ENCODE measurements at places on chromosomes 5 and 9. TPM values are rescaled to one million over a fixed set of nuclear protein-coding genes. Genes with fewer than 3 reads are reported as not detected.

DNA sequence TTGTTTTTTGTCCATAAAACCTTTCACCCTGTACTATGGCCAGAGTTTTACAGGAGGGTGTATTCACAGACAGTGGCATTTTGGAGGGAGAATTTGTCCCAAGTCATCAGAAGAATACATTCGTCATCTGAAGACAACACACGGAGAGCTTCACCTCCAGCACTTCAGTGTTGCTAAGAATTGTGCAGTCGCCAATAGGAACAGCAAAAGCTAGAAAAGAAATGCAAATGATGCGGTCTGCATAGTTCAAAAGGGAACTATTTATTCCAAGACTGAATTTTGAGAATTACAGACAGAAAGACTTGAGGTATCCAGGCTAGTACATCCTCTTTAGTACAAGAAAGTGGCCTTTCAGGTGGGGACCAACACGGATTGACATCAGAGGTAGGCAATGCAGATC is 399.2 kb upstream of the KIF2A start:
- DNase-seq = no peak

DNA sequence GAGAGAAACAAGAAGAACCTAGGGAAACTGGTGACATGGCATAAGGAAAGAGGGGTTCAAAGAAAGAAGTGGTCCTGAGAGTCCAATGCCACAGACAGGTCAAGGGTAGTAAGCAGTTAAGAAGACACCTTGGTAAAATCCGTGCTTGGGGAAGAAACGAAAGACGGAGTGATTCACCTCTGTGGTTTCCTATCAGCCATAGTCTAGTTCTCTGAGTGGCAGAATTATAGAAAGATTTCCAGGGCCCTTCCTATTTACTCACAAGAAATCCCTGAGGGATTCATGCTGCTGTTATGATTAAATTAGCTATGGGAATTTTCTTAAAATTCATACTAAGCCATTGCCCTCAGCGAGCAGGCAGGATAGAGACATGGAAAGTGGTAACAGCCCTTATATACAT is 31.7 kb downstream of the IL33 start:
- peak; percentile 26 for DNase-seq

DNA sequence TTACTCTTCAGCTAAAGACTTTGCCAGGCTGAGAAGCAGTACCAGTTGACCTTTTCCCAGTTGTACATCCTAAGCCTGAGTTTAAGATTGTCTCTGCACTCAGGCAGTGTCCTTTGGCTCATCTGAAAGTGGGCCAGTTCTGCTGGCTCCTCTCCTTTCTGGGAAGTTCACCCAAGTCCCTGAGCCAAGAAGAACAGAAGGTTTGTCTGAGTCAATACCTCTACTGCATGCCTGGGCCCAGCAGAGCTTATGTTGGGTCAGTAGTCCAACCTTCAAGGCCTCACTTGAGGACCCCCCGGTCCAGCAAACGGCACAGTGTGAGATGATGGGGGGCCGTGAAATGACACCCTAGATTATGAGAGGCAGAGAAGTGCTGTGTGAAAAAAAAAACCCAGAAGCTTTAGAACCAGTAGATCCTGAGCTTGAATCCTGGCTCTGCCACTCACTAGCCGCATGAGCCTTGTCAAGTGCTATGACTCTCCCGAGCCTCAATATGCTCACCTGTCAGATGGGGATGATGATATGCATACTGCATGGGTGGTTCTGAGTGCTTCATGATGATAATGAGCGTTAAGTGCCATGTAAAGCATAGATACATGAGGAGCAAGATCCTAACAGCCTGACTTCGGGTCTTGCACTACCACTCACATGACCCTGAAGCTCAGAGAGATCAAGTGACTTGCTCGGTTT is 156.0 kb downstream of the MACROH2A1 start:
- DNase-seq = peak; percentile 35

DNA sequence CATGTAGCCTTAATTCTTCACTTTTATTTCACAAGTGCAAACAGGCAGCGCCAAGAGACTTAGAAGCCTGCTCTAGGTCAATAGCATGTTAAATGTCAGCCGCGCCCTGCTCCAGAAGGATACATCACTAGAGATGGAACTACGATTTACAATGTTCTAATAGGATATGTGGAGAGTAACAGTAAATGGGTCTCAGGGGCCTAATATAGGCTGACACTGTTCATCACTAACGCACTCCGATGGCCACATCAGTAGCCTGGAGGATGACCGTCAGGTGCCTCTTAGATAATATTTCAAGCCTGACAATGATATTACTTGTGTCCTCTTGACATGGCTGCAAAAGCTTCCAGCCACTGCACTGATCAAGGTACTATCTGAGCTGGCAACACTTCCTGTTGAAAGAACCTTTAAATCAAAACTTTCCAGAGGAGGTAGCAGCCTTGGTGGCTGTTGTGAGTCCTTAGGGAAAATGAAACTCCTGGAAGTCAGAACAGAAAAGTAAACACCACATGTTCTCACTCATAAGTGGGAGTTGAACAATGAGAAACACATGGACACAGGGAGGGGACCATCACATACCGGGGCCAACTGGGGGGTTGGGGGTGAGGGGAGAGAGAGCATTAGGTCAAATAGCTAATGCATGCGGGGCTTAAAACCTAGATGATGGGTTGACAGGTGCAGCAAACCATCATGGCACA is 35.0 kb downstream of the PTTG1 start:
- no peak for DNase-seq

- peak; percentile 19 for DNase-seq
Measured at GRCh38 chr5:151923866-151924476, 680 bp downstream of the GLRA1 start.

The CCDC180 gene
- not detected for total RNA-seq

GRCh38 chr9:133057006-133057405 is 4.8 kb upstream of the CEL start:
- DNase-seq = no peak

- DNase-seq = no peak
Measured at GRCh38 chr5:76775921-76776320, 42.9 kb upstream of the F2RL1 start.

The ARL14EPL gene
- 0.40 TPM for total RNA-seq

The C5orf58 gene
- total RNA-seq = not detected

- DNase-seq = no peak
Measured at GRCh38 chr9:133968428-133968827, 23.7 kb downstream of the VAV2 start.

The LHFPL2 gene
- 97.3 TPM for total RNA-seq

DNA sequence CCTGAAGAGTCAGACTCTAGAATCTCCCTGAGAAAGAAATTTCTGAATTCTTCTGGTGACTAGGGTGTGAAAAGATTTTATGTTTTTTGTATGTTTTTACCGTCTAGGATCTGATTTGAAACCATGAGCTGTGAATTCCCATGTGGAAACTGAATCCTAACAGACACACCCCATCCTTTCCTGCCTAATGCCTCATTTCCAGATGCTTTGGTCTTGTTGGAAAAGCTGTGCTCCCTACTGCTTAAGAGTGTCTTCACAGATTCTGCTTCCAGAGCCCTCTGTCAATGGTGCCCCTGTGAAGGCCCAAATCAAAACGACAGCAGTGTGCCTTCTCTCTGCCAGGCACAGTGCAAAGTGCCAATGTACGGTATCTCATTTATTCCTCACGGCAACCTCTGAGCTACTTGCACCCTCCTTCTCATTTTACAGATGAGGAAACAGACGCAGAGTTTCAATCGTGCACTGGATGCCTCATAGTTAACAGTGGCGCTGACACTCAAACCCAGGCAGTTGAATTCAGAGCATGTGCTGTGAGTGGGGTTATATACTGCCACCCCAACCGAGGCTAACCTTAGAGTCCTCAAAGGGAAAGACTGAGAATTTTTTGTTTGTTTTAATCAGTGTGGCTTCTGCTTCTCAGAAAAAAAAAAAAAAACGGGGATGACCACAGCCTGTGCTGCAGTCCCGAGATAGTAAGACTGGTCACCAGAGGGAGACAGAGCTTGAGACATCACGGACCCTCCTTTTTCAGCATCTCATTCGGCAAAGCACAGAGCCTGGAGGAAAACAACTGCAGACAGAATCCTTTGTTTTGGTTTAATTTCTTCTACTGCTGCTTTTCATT is 188.4 kb downstream of the SNCAIP start:
- peak; percentile 58 for DNase-seq

GRCh38 chr5:139131921-139132432 is 66.2 kb downstream of the SIL1 start:
- no peak for DNase-seq

DNA sequence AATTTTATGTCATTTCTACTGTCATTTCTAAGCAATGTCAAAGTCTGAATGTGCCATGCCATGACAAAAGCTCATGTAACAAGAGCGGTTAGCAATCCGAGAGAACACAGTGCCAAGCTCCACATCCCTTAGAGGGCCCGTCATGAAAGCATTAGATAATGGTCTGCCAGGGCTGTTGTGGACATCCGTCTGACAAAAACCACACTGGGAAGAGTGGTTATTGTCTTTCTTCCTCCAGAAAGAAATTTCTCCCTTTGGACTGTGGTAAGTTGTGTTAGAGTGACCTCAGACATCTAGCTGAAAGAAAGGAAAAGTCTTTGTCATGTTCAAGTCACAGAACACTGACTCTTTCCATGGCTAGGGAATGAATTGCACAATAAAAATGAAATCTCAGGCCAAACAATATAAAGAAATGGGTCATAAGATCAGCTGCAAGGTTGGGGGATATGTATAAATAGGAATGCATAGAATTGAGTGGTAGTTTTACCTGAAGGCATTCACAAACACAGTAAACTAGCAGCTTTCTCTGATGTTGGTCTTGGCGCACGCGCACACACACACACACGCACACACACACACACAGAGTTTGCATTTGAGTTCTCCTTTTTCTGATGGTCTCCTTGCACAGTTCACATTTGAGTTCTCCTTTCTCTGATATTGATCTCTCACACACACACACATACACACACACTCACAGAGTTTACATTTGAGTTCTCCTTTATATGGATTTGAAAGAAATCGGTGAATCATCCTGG is 5.3 kb downstream of the SLC1A3 start:
- DNase-seq = no peak

DNA sequence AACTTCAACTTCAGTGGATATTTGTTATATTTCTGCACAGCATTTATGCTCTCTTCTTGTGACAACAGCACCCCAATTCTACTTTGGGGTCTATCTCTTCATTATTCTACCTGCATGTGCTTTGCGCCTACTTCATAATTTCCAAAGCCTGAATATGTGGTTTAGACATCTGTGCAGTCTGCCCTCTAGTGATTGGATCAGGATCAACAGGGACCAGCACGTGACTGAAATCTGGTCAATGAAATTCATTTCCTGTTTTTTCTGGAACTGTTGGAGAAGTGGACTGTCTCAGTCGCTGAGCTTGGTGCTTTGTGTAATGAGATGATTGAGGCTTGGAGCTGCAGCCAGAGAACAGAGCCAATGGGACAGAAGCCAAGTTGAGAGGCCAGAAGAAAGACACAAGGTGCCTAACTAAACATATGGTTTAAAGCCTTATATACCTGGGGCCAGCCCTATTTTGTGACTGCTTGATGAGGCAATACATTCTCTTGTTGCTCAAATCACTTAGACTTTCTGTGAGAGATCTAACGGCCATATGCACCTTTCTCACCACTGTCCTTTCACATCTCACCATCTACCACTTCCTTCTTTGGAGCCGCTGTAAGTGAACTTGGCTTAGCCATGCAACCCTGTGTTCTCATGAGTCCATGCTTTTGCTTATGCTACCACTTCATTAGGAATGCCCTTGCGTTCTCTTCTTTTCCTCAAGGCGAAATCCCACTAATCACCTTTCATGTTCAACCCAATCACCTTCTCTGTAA is 68.8 kb upstream of the PPP2R2B start:
- DNase-seq = peak; percentile 28

DNA sequence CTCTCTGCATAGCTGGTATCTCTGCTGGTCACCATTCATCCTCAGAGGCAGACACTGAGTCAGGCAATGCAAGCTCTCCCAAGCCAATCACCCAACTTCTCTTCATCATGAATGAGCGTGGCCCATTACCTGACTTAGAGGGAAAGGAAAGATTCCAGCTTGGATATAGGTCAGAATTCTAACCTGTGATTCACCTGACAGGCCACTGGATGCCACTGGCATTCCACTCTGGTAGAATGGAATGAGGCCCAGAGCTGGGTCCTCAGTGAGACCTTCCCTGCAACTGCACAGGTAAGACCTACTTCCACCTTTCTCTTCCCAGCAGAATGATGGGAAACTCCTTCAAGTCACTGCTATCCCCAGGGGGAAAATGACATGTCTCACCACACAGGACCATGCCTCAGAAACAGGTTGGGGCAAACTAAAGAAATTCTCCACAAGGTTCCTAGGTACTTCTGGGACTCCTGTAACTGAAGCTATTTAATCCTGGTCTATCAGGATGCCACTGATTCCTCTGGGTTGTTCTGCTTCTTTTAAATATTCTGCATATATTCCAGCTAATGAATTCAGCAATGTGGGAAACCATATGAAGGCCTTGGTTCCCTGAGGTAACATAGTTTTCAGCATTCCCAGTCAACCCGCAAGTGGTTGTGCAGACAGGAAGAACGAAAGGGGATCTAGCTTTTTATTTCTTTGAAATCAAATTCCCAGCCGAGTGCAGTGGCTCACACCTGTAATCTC is 62.0 kb downstream of the SUSD1 start:
- no peak for DNase-seq

DNA sequence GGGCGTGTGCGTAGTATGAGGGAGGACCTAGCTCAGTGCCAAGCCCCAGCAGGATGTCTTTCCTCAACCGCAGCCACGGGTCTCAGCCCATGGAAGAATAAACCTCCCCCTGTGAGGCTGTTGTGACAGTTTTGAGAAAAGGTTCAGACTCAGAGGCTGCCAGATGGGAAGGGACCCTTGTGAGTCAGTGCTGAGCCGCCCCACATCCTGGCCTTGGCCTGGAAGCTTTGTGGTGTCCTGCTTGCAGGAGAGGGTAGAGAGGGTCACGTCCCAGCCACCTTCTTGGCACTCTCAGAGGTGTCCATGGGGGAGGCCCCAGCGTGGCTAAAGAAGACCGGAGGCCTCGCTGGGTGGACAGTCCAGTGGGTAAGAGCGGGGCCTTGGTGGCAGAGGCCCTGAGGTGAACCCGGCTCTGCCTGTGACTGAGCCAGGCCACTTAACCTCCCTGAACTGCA is 2.8 kb downstream of the GRHPR start:
- DNase-seq = no peak

The CAVIN4 gene
- 5.2 TPM for total RNA-seq

GRCh38 chr5:126852091-126852571 is 75.2 kb downstream of the LMNB1 start:
- DNase-seq = peak; percentile 43

DNA sequence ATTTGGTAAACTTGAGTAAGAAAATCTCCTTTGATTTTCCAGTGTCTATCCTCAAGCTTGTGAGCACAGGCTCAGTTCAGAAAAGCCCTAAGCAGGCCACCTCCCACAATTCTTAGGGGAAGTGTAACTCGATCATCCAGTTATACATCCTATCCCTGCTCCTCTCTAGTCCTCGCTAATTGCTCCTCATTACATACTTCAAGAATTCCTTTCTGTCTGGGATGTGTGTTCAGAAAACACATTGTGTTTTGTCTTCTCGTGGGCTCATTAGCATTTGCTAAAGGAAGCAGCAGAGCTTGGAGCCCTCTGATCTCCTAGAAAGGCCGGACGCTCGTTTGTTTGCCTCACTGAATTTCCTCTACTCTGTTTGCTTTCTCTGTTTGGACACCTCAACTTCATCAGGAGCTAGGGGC is 268.2 kb upstream of the RFX3 start:
- no peak for DNase-seq

GRCh38 chr5:59065554-59065953 is 482.7 kb downstream of the RAB3C start:
- DNase-seq = peak; percentile 66

The PDE6A gene
- 0.58 TPM for total RNA-seq

The C5orf52 gene
- total RNA-seq = not detected

The HDAC3 gene
- 65.2 TPM for total RNA-seq

GRCh38 chr5:107680099-107680498 is 9.4 kb upstream of the EFNA5 start:
- DNase-seq = no peak

GRCh38 chr5:44412286-44412685 is 23.1 kb upstream of the FGF10 start:
- DNase-seq = no peak

Data from LHCN-M2 (cell line).